ENCODE measurements at places on chromosomes 1 and 21. TPM values are rescaled to one million over a fixed set of nuclear protein-coding genes. Genes with fewer than 3 reads are reported as not detected.

Gene ACTN2
- total RNA-seq: 14.2 TPM

Gene S100A3
- total RNA-seq: not detected

Gene SLC44A5
- total RNA-seq: 5.9 TPM

Gene PDE9A
- 13.5 TPM for total RNA-seq

Gene ZNF669
- total RNA-seq: 12.0 TPM

Gene VASH2
- total RNA-seq: 19.7 TPM

Gene AGMAT
- 0.48 TPM for total RNA-seq

Gene LGR6
- total RNA-seq: 0.37 TPM

Gene TMEM201
- total RNA-seq: 4.4 TPM

Gene PADI3
- total RNA-seq: 6.9 TPM
